AG08395 (cell line): ENCODE measurements at places on chromosomes 2 and 18.

GRCh38 chr2:52895726-52896340 is 871.8 kb upstream of the CHAC2 start:
- DNase-seq, result no peak

DNA sequence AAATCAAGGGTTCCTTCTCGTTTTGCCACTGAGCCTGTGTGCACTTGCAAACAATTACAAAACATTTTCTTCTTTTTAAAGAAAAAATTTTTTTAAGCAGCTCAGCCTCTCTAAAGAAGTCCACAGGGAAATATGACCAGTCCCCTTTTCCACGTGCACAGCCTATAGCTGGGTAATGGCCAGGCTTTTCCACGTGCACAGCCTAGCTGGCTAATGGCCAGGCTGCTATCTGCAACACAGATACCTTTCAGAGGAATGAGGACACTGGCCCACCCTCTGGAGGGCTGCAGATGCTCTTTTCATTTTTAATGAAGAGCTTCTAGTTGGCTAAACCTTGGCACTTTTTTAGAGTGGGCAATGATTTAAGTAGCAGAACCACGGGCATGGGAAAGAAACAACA is 46.3 kb downstream of the ASB18 start:
- no peak for DNase-seq

GRCh38 chr2:76445880-76446279 is 735.2 kb upstream of the GCFC2 start:
- no peak for DNase-seq

DNA sequence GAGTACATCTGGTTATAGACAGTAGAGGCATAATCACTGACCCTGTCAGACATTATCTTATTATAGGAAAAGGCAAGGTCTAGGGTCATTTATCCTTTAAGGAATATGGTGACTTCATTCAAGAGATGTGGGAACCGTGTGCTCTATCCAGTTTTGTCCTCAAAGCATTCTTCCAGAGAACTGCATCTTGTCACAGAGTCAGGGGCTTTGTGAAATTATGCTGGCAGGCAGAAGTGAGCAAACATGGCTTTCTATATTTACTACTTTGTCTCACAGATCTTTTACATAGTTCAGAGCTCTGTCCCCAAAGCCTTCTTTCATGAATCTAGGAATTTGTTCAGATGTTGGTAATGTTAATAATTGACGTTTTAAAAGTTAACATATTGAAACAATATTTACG is 177.4 kb downstream of the ASXL3 start:
- DNase-seq, result no peak

- no peak for DNase-seq
Measured at GRCh38 chr2:225471482-225471881, 72.0 kb downstream of the NYAP2 start.

DNA sequence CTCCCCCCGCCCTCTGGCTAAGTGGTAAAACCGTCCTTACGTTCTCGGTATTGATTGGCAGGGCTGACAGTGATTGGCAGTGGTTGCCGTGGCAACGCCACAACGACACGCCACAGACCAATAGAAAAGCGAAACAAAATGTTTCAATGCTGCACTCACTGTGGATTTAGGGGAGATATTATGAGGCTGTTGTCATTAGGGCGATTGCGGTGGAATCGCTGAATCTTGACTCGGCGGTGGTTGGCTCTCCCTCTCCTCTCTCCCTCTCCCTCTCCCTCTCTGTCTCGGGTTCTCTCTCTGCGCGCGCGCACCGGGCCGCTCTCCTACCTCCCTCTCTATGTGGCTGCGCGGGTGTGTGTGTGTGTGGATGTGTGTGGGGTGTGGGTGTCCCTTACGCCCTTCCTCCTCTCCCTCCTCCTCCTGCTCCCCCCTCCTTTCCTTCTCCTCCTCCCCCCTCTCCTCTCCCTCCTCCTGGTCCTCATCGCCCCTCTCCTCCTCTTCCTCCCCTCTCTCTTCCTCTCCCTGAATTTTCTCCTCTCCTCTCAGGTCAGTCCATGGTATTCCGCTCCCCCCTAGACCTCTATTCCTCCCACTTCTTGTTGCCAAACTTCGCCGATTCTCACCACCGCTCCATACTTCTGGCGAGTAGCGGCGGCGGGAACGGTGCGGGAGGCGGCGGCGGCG is at the start of gene SIX3:
Gene SIX3 (plus strand): TSS at position 152 of the 684 bp plus-strand sequence. CDS start 403 bp downstream, at position 555.
- DNase-seq, result no peak
